ENCODE measurements at places on chromosomes 12 and 14.

DNA sequence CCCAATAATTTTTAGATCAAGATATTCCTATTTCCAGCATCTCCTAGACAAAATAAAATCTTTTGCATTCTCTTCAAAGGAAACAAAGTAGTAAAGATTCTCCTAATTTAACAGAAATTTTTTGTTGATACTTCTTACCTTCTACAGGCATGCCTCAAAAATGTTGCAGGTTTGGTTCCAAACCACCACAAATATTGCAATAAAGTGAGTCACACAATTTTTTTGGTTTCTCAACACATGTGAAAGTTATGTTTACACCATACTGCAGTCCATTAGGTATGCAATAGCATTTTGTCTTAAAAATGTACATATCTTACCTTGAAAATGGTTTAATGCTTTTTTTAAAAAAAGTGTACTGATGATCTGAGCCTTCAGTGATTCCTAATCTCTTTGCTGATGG is 65.6 kb upstream of the USP15 start:
- DNase-seq = no peak

DNA sequence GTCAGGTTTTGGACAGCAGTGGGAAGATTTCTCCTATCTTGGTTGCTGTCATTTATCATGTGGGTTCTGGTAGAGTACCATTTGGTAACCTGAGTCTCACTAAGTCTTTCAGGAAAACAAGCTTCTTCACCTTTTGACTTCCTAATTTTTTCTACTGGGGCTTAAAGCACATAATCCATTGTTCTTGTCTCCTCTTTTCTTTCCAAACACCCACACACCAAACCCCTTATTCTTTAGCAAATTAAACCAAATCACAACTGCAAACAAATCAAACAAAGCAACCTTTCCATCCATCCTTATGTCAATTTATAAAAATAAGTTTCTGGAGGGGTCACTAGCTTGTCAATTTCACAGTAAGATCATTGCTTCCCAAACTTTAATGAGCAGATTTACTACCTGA is 84.1 kb downstream of the ATP23 start:
- no peak for DNase-seq

GRCh38 chr12:45966486-45966885 is 23.9 kb downstream of the SCAF11 start:
- DNase-seq = no peak

GRCh38 chr12:122127839-122128238 is 46.2 kb downstream of the IL31 start:
- DNase-seq = no peak

GRCh38 chr12:62264706-62265105 is 4.5 kb downstream of the USP15 start:
- no peak for DNase-seq

DNA sequence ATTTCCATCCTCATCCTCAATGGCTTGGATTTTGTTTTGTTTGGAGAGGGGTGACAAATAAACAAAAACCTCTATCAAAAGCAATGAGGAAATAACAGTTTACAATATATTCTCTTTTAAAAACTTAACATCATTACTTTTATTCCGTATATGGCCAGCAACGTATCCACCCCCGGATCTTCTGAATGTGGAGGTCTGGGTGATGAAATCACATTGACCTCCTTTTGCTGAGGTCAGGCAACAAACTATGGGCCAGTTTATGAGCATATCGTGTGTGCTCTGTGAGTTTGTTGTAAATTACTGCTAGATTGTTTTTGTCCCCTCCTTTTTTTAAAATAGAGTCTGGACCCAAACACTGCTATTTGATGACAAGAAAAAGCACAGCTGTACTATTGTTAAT is 178.1 kb downstream of the BCAT1 start:
- DNase-seq = no peak

- no peak for DNase-seq
These were observed 49.6 kb downstream of the CMKLR1 start for GRCh38 chr12:108289350-108290161.

DNA sequence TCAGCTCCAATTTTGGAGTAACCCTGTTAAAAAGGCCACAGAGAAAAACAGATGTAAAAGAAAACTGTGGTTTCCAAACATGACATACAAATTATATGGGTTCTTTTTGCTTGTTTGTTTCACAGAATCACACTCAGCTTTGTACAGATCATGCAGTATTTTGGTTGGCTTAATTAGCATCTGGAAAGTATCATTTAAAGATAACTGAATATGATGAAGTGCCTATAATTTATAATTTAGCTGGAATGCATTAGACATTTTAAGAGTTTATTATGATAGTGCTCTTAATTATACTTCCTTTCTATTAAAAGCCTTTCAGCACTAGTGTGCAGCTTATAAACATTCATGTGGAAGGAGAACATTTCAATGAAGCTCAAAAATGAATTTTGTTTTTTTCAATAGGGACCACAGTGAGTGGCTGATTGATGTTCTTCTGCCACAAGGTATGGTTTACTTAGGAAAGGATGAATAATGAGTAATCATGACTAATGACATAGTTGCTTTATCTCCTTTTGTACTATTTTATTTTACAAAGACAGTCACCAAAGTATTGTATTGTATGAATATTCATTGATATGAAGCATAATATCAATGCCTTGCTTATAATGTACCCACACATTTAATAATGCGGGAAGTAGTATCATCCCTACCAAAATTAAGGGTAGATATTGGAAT is 98.3 kb downstream of the UNC79 start:
- DNase-seq = no peak

- no peak for DNase-seq
These were observed 62.4 kb upstream of the MED13L start for GRCh38 chr12:116339800-116340371.

GRCh38 chr12:2854669-2855453 is 2.0 kb downstream of the TEX52 start:
- no peak for DNase-seq

GRCh38 chr14:101358320-101359125 is 202.8 kb upstream of the DIO3 start:
- no peak for DNase-seq

DNA sequence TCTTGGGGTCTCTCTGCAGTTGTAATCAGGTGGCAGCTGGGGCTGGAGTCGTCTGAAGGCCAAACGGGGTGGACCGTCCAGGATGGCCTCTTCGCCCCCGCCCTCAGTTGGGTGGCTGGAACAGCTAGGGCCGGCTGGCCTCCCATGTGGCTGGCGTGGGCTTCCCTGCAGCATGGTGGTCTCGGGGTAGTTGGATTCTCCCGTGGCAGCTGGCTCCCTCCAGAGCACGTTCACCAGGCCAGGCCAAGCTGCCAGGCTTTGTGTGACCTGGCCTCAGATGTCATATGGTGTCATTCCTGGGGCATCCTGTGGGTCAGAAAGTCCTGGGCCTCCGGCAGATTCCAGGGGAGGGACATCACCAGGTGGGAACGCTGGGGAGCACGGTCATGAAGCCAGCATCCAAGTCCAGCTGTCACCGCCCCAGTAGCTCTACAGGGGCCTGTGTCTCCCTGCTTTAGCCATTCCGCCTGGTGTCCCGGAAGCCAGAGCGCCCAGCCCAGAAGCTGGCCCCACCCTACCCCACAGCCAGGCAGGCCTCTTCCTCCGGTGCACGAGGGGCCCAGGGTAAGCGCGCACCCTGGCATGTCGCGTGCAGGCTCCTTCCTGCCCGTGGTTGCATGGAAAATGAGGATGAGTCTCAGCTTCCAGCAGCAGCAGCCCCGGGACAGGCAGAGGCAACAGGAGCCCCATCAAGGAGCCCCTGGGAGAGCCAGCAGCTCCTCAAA is 1.3 kb upstream of the NUDT14 start:
- no peak for DNase-seq

DNA sequence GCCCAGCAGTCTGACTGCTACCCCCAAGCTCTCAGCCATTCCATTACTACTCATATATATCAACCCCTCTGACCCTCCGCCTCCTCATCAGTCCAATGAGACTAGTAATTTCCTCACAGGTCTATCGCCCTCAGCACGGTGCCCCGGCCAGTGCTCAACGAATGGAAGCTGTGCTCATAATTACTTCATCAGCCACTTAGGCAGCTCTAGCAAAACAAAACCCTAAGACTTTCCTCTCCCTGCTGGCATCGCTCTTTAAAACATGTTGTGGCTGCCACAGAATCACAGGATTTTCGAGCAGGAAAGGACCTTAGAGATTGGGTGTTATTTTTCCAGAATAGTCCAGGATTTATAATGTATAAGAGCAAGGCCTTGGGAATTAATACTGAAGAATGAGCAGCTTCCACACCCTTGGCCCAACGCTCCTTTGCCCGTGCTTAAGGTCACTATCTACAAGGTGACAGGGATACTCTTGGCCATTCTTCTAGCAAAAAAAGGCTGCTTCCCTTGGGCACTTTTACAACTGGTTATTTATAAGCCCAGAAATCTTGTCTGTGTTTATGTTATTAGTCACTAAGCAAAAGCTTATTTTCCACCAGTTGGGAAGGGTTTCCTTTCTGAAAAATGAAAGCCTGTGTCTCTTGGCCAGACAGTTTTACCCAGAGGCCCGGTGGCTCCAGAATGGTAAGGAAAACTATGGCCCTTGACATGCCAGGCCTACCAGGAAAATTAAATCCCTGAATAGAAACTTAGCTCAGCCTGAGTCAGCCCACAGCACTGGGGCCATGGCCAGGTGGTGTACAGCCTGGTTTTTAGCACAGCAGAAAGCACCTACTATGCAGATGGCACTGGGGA is 47.9 kb downstream of the NUAK1 start:
- no peak for DNase-seq

- no peak for DNase-seq
These were observed 172.0 kb upstream of the PELI2 start for GRCh38 chr14:55946231-55946630.

GRCh38 chr12:130461447-130461815 is 123.7 kb downstream of the PIWIL1 start:
- no peak for DNase-seq

DNA sequence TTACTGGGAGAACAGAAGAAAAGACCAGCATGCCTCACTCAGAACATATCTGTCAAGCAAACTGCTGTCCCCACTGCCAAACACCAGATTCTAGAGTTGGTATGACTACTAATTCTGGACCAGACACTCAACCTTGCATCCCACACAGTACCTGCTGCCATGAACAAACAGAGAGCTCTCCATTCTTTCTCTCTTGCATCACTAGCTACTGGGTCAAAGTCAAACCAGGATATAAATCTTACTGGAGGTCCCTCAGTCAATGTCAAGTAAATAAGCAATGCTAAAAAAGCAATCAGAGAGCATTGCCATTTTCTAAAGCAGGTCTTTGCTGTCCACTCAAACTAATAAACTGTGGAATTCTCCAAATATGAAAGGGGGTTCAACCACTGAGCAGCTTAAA is 452.4 kb upstream of the SEL1L start:
- no peak for DNase-seq

- no peak for DNase-seq
These were observed 686.7 kb upstream of the TBX3 start for GRCh38 chr12:115370650-115371049.

GRCh38 chr14:50070230-50070629 is 46.1 kb downstream of the VCPKMT start:
- no peak for DNase-seq

DNA sequence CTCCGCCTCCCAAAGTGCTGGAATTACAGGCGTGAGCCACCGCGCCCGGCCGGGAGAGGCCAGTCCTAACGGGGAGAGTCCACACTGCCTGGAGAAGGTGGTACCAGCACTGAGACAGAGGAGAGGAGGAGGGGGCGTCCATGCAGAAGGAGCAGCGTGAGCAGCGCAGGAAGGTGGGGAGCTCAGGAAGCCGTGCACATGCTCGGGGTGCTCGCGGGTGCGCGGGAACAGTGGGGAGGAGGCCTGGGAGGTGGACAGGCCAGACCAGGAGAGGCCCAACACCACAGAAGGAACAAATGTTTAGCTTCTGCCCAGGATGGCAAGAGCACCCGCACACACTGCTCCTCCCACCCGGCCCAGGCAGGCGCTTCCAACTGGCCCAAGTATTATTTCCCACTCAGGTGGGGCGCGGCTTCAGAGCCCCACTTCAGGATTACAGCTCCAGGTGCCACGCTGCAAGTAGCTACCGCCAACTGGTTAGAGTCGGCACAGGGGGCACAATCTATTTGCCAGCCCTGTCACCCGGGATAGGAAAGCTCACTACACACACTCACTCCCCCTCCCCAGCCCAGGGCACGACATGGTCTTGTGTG is 80.8 kb upstream of the BCL11B start:
- DNase-seq = no peak

DNA sequence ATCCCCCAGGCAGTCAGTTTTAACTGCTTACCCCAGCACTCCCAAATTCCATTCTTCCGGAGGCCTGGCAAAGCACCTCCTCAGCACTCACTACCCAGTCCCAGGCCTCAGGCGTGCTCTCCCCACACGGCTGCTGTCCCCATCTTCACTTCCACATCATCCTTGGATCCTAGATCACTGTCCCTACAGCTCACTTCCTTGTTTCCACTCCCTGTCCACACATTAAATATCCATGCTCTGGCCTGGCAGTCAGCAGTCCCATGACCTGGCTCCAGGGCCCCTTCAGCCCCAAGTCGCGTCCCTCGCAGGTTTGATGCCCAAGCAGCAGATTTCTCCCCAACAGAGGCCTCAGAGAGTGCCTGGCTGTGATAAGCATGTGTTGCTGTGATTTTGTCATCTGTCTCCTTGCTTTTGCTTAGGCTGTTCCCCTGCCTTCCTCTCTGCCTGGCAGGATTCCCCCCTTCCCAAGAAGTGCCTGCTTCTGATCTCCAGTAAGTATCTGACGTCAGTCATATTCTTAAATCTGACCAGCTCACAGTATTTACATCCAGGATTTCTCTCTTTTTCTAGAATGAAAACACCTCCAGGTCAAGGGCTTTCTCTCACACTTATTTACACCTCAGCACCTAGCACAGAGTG is 241.7 kb downstream of the ZFP36L1 start:
- no peak for DNase-seq
